ENCODE measurements at places on chromosomes 6 and 20.
A peak's percentile ranks its signal among the peaks of the same experiment; 100 is the strongest.

DNA sequence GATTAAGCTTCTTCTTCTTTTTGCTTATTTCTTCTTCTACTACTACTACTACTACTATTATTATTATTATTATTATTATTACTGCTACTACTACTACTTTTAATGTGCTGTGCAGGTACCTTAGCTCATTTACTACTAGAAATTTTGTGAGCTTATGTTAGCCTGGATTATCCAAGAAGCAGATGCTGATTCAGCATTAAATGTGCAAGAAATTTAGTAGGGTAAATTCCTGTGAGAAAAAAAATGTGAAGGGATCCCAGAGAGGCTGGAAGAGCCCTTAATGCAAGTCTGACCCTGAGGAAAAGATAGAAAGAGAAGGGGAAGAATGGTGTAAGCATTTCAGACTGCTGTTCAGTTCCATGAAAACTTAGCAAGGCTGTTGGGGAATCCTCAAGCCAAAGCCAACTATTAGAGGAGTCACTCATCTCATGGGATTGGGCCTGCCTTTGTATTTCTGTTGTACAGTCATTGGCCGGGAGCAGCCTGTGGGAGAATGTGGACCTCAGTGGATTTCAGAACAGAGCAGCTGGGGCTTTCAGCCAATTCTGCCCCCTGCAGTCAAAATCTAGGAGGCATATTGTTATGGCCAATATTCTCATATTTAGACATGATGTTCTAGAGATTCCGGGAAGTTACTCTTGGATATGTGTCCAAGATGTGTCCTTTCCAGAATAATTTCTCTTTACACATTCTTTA, 37.2 kb upstream of the TSPYL1 start:
- DNase-seq: no peak

DNA sequence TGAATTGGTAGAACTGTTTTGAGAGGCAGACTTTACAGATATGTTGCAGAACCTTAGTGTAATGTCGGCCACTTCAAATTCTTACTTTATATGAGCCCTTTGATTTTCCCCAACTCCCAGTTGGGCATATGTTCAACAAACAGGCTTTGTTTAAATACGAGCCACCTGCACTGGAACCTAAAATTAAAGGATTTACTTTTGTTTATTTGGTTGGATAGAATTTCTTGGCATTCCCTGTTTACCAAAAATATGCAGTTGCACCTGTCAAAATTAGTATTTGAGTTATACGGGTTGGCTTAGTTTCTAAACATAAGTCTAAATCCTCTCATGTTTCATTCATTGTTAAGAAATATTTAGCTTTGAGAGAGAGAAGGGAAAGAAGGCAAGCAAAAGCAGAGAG, 2.4 kb upstream of the GLYATL3 start:
- no peak for DNase-seq

DNA sequence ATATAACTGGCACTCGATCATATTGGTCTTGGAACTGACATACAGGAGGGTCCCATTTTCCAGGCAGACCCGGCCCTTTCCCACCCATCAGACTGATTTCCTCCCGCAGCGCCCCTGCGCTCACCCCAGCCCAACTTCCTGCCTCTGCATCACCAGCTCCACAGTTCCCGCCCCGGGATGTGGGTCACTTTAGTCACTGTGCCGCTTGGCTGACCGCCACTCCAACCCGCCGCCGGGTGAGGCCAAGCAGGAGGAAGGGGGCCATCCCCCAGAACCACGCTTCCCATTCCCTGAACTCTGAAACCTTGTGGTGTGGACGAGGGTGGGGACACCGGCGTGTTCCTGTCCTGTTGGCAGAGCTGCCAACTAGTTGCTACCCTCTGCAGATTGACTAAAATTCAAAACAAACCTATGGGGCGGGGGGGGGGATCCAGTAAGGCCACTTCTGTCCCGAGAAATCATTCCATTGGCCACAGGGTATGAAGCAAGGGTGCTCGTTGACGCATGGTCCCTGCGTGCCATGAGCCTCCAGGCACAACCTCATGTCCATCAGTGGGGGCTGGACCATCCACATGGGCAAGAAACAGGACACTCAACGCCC, 12.3 kb downstream of the TGM2 start:
- peak; percentile 99 for DNase-seq

DNA sequence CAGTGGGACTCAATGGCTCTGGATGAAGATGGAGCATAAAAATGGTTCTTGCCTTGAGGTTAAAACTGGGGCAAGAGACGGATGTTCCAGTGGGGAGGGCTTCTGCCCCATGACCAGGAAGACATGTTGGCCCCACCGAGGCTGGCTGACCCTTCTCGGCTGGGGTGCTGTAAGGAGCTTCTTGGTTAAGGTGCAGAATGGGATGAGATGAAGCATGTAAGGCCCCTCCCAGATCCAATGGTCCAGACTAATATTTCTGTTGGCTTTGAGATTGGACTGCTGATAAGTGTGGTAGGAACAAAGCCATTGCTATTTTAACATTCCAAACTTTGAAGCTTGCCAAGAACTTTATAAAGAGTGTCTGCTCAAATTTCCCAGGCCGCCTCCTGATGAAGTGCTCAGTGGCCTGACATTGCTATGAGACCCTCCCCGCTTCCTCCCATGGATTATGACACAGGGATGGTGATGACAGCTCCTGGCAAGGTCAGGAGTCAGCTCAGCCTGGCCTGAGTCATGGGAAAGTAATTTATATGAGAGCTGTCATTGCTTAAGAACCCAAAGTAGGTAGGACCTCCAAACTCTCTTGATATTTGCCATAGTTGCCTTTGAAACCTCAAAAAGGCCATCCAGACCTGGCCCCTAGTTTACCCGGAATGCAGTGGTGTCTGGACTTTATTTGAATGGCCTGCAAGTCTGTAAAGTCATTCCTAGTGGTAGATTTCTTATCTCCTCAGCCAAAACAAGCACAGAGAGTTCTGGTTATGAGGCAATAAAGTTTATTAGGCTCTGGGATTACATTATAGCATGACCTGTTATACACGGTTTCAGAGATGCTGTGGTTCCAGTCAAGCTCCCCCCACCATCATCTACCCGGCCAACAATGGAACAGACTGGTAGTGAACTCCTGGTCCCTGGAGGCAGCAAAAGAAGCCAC, 55.2 kb downstream of the TGM2 start:
- peak; percentile 98 for DNase-seq

- no peak for DNase-seq
Measured at GRCh38 chr6:113631666-113632065, 225.5 kb upstream of the MARCKS start.

GRCh38 chr20:8127553-8128255, 4.4 kb upstream of the PLCB1 start:
- no peak for DNase-seq

- no peak for DNase-seq
Measured at GRCh38 chr6:89966228-89966544, 71.9 kb downstream of the GJA10 start.

GRCh38 chr6:38150681-38151296, 331.3 kb downstream of the ZFAND3 start:
- DNase-seq: no peak

GRCh38 chr20:4112481-4113421, 97.4 kb upstream of the RNF24 start:
- DNase-seq: no peak

DNA sequence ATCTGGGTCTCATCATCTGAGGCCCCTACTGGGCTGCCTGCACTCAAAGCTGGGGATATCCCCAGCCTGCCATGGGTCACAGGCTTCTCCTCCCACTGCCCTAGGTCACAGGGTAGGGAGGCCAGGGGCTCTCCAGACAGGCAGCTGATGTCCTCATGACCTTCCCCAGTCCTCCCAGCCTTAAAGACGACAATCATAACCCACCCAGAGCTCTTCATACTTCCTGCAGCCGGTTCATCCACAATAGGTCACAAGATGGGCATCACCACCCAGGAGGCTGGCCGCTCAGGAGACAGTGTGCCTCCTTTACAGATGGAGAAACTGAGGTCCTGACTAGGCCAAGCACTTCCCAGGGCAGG, 15.2 kb downstream of the TFEB start:
- DNase-seq: no peak

DNA sequence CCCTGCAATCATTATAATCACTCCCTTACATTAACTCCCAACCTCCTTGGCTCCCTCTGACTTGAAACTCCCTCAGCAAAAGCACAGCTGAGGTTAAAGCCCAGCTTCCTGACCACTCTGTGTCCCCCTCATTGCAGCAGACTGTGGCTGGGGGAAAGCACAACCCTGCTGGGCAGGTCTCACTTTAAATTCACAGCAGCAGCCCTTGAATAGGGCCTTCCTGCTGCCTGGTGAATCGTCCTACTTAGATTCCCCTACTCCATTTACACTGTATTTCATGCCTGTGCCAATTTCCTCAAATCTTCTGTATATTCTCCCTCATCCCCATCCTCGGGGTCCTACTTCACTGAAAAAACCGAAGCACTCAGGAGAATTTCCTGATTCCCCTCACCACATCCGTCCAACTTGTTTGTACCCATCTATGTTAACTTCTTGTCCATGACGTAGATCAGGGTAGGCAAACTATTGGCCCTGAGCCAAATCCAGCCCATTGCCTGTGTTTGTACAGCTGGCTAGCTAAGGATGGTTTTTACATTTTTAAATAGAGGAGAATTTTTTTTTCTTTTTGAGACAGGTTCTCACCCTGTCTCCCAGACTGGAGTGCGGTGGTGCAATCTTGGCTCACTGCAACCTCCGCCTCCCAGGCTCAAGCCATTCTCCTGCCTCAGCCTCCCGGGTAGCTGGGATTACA, 31.5 kb upstream of the GCM1 start:
- no peak for DNase-seq

DNA sequence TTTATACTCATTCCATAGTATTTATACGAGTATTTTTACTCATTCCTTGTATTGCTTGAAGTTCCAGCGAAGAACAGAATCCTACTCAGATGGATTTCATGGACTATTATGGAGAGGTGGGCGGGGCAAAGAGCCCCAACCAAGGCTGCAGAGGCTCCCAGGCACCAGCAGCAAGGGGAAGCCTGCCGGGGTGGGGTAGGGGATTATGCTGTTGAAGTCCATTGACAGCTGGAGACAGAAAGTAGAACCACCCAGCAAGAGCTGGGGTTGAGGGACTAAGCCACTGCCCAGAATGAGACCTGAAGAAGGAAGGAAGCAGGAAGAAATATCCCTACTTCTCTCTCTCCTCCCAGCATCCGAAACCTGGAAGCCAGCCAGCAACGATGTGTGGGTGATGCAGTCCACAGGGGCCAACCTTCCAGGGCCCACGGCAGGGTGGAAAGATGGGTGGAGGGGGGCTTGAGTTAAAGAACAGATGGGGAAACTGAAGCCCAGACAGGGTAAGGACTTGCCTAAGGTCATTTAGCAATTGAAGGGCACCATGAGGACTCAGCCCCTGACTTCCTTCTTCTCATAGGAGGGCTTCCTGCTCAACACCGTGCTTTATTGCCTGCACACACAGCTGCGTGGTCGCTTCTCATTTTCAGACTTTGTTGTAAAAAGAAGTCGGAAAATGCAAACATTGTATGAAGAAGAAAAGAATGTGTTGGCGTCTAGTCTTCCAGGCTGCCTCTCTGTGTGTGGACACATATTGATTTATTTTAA, 18.3 kb upstream of the GTSF1L start:
- no peak for DNase-seq

GRCh38 chr6:160258346-160259142, at the start of gene SLC22A2:
Gene SLC22A2 (minus strand): TSS chr6:160258821. CDS start chr6:160258757, 64 bp downstream.
- DNase-seq: no peak

DNA sequence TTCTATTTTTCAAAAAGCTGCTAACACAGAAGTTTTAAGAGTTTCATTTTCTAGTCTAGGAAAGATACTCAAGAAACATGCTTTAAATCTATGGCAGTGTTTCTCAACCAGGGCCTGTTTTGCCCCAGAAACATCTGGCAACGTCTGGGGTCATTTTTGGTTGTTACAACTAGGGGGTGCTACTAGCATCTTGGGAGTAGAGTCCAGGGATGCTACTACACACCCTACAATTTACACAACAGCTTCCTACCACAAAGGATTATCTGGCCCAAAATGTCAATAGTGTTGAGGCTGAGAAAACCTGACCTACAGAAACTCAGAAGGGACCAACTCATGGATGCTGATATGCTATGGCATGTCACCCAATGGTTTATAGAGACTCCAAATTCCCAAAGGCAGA, 24.4 kb downstream of the SERAC1 start:
- DNase-seq: no peak

DNA sequence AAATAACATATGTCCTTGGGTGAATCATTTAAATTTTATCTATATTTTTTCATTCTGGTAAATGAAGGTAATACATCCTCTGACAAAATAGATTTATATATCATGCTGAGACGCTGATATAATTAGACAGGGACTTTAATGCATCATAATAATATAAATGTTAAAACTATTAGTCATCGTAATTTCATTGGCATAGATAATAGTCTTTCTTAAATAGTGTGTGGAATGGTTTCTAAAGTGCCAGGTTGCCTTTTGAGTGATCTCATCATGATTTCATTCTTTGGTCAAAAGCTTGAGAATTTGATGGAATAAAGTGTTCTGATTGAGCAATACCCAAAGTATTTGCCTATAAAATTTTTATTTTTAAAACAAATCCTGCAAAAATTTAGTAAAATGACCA, 43.2 kb upstream of the BMP5 start:
- peak; percentile 33 for DNase-seq

DNA sequence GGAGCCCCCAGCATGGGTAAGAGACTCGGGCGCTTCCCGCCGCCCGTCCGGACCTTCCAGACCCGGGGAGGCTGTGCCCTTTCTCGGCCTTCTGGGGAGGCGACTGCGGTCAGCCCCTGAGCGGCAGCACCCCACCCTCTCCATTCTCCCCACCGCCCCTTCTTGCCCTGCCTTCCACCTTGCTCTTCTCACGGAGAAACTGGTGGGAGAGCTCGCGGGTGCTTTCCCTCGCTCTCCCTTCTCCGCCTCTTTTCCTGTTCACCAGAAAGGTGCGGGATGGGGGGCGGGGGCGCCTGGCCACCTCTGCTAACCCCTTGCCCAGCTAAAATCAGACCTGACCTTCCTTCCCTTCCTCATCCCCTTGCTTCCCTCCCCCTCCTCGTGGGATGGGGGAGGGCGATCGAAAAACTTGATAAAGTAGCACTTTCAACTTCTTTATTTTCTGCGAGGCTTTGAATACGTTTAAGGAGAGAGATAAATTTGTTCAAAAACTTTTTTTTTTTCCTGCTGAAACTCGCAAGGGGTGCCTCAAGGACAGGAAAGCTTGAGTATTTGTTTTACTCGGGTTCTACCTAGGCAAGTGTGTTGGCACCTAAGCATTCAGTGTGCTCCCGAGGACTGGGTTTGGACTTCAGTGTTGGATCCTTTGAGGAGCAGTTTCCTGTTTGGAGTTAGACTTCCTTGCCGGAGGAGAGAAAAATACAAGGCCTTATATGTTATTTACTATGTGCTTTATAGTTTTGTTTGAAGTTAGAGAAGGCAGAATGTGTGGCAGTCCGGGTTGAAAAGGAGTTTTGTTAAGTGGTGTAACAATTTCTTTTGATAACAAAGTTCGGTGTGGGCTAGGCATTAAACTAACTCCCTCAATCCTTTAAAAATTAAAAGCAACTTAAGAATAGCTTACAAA, 897 bp downstream of the CD2AP start:
- peak; percentile 31 for DNase-seq

Measured in RCC 7860 (cell line).